Stimulated activated CD8-positive, alpha-beta memory T cell treated with anti-CD3 and anti-CD28 coated beads, Interleukin-4, amount 100 ng/mL, for 24 hours (primary cell): ENCODE measurements at places on chromosomes 1 and 21.

GRCh38 chr1:66206563-66207144 is 327.3 kb upstream of the SGIP1 start:
- DNase-seq = no peak

GRCh38 chr1:204461331-204462228 is 33.0 kb downstream of the PIK3C2B start:
- no peak for DNase-seq

DNA sequence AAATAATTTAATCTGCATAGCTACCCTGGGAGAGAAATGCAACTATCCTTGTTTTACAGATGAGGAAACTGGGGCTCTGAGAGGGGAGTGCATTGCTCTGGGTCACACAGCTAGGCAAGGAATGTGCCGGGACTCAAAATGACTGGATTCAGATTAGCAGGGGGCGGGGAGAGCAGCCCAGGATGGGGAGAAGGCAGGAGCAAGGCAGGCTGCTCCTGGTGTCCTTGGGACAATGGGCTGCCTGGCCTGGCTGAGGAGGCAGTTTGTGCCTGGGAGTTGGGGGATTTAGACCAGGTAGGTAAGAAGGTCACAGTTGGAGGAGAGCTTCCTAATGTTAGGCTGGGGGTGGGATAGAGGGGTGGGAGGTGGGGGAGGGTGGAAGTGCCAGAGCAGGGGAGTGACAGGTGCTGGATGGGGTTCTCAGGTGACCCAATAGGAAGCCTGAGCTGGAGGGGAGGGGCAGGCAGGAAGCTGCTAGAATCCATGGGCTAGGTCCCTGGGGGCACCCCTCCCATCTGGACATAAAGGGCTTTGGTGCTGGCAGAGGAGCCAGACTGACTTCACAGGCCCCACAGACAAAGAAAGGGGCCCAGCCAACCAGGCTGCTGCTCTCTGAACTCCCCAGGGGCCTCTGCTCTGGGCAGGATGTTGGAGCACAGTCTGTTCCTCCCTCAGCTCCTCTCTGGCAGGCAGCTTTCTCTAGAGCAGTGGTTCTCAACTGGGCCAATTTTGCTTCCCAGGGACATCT is 29.0 kb downstream of the TRIM62 start:
- no peak for DNase-seq

DNA sequence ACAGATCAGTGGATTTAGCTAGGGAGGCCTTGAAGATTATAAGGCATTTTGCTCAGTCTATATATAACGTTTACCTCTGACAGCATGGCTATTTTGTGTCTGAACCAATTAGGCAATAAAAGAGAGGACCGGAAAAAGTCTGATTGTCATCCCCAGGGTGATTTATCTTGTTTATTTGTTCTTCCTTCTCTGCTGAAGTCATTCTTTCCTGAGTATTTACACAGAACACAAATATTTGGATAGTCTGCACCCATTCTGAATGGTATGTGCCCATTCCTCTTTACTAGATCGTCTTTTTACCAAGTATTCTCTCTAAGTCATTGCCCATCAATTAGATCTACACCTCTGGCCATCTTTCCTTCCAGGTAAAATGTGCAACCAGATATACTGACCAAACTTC is 1602.9 kb downstream of the KCNT2 start:
- no peak for DNase-seq
